ENCODE measurements at places on chromosomes 4 and X.

DNA sequence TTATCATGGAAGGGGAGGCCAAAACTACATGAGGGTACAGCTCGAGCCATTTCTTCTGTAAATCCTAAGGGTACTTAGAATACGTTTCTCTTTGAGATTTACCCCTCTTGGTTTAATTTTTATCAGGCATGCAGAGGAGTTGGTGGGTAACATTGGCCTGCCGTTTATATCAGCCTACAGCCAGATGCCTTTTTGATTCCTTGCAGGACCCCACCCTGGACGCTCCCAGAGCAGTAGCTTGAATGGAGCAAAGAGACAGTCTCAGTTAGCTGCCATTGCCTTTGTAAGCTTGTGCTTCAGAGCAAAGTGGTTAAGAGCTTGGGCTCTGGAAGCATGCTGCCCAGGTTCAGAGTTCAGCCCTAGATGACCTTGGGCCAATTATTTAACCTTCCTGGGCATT, 9.0 kb downstream of the DOCK11 start:
- no peak for DNase-seq

DNA sequence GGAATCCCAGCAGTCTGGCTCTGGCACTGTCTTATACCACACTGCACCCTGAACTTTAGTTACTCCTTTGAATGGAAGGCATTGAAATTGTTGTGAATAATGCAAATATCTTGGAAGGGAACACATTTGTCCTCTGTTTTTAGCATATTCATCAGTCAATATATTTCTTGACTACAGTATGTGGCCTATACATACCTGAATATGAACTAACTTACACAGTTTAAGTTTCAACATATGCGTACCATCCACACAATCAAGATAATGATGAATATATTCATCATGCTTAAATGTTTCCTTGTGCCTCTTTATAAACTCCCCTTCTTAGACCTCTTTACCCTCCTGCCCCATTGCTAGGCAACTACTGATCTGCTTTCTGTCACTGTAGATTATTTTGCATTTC, 145.7 kb upstream of the ESX1 start:
- DNase-seq, result no peak

DNA sequence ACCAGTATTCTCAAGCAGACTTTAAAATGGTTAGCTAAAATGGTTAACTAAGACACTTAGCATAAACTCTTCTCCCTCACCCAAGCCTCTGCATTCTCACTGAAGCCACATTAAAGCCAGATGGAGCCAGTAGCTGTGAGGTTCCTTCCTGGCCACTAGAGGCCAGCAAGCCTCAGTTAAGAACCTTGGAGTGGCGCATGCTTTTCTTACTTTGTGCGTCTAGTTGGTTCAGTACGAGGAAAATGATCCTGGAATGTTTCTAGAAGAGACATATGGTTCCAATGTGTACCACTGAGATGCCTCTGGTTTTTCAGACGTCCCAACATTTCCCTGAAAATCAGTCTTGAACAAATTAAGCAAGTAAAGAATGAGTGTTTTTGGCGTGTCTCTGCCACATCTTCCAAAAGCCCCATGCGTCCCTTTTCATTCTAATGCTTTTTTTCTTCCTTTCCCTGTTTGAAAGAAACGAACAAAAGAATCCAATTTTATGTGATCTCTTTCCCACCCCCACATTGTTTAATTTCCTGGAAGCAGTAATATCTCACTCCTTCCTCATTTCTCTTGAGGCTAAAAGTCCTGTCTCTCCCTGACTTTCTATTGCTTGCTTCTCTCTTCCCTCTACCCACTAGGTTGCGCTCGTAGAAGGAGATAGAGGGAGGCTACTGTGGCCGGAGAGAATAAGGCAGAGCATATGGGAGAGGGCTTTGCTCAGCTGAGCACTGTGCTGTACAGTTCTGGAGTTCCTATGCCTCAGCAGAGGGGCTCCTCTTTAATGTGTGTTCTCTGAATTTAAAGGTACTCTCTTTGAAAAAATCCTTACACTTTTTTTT, 82.9 kb upstream of the TAB3 start:
- DNase-seq, result no peak

DNA sequence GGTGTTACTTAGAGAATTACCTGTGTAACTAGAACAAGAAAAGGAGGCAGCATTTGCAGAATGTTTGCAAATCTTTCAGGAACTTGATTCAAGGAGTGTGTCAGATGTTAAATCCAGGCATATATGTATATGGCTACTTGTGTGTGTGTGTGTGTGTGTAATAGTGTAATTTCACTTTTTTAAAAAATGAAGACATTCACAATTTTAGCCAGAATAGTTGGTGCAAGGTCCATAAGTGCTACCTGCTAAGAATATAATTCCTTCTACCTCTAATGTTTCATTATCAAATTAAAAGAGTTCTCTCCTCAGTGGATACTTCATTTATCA, 158.0 kb downstream of the PALLD start:
- DNase-seq, result no peak

- peak; percentile 9 for DNase-seq
Measured at GRCh38 chr4:138405934-138406567, 163.9 kb upstream of the SLC7A11 start.

DNA sequence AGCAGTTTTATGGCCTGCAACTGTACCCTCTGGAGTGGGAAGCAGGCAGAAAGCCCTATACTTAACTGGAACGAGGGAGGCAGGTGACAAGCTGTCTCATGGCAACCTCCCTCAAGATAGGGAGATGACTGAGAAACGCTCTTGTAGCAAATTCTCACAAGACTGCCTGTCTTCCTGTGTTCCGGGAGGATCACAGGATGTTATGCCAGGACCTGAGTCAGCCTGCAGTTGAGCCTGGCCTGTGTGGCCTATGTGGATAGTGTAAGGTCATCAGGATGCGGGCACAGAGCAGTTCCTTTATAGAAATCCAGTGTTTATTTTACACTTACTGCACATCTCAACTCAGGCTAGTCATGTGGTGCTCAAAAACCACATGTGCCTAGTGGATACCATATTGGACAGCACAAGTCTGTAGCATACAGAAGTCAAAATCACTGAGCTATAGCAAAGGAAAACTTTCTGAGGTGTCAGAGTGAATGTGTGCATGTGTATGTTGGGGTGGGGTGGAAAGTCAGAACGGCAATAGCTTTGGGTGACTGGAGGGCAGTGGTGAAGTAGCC, 25.2 kb downstream of the TAF7L start:
- no peak for DNase-seq

DNA sequence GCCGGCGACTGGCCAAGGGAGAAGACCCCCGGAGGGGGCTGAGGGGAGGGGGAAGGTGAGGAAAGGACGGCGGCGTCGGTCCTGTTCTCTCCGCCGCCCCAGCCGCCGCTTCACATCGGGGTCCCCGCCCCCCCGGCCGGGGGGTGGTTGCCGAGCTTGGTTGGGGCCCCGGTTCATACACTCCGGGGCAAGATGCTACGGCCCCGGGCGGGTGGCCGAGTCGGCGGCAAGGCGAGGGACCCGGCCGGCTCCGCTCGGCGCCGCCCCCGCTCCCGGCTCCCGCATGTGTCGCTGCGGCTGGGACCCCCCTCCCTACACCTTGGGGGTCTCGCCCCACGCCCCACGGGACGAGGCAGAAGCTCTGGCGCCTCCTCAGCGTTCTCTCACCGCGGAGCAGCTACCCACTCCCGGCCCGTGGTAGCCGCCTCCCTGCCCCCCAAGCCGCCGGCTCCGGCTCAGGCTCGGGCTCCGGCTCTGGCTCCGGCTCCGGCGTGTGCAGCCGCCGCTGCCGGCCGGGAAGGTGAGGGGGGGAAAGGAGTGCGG, 461 bp downstream of the FBXW7 start:
- no peak for DNase-seq

- DNase-seq, result no peak
Measured at GRCh38 chr4:1625600-1626138, 58.4 kb downstream of the FAM53A start.

GRCh38 chr4:26204249-26204825, 116.5 kb upstream of the RBPJ start:
- DNase-seq, result no peak

GRCh38 chr4:98604723-98605122, 53.7 kb downstream of the TSPAN5 start:
- DNase-seq, result no peak

DNA sequence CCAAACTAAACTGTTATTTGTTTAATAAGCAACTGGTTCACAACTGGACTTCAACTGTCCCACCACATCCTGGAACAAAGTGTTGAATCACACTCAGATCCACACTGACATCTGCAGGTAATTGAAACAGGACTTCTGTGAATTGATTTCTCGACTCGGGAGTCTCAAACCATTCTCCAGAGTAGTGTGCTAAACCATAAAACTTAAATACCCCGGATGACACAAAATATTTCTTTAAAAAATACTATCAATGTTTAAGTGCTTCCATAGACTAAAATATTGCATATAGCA, 95.4 kb upstream of the PLAC1 start:
- no peak for DNase-seq

- DNase-seq, result no peak
Measured at GRCh38 chr4:24055623-24056022, 165.8 kb upstream of the PPARGC1A start.

GRCh38 chrX:80216086-80216485, 201.5 kb downstream of the TBX22 start:
- DNase-seq, result peak; percentile 32

GRCh38 chr4:19728773-19729172, 522.9 kb upstream of the SLIT2 start:
- no peak for DNase-seq

DNA sequence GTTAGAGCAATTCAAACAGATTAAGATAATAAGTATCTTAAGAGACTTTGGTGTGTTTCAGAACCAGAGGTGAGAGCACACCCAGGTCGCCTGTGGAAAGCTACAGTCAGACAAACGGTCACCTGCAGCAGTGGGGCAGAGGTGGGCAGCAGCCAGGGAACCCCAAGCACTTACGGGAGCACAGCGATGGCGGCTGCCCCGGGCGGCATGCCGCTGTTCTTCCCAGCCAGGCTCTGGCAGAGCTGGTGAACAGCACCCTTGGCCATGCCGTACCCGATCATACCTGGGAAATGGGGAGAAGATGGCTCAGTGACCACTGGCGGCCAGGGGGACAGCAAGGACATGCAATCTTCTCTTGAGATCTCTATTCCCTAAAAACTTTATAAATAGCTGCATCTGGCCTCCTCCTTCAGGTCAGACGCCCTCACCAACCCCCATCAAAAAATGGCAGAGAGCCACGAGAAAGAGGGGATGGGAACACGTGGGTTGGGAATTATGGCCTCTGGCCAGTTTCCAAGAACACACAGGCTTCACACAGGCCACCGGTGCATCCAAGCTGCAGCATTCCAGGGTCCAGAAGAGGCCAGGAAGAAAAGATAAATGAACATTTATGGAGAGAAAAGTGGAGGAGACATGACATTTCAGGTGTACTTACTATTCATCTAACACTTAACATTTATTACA, 19.7 kb downstream of the QDPR start:
- DNase-seq, result no peak

DNA sequence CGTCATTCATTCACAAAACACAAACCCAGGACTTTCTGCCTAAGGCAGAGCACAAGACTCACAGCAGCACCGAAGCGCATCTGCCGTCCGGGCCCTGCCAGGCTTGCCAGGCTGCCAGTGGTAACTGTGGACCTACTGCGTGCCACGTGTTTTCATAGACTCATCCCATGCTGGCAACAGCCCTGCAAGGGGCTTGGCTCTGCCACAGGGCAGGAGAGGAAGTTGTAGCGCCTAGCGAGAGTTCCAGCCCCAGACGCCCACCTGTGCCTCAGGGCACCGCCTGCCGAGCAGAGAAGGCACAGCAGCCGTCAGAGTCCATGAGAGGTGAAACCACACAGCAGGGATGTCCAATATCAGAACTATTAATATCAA, 18.9 kb upstream of the MRFAP1 start:
- DNase-seq, result no peak

DNA sequence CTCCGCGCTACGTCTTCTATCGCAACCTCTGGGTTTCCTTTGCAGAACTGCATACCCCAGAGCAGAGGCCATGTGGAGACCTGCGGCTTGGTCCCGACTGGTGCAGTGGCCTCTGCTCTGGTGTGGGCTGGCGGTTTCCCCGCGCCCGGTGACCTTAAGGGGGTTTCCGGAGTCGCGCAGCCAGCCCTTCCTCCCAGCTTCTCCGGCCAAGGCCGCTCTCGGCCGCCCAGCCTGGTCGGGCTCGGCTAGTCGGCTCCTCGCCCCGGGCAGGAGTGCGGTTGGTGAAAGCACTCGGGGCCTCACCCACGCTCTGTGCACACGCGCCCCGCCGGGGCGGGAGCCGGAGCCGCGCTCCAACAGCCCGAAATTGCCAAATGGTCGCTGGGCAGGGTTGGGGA, 84.9 kb downstream of the BCOR start:
- no peak for DNase-seq

Data from keratinocyte (primary cell).